CD4-positive, alpha-beta T cell treated with Interferon gamma for 1 hour (primary cell): ENCODE measurements at places on chromosomes 16 and 17.

DNA sequence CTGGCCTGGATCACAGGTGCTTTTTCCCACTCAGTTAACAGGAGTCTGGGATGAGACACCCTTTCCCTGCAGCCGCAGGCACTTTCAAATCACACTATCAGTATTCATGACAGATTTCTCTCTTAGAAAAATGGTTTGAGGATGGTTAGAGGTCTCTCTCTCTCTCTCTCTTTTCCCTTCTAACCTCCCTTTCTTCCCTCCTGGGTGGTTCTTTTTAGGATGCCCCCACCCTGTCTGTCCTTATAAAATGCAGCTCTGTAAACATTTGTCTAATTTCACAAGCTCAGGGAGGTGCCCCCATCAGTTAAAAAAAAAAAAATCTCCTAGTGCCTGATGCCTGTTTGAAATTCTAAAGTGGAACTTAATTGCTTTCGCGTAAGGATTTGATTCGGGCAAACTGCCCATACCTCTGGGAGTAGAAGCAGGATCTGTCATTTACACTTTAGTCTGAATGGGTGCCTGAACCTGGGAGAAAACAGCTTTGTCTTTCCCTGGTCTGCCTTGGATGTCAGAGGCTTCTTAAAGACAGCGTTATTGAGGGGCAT is 158.8 kb downstream of the CCDC182 start:
- no peak for DNase-seq

DNA sequence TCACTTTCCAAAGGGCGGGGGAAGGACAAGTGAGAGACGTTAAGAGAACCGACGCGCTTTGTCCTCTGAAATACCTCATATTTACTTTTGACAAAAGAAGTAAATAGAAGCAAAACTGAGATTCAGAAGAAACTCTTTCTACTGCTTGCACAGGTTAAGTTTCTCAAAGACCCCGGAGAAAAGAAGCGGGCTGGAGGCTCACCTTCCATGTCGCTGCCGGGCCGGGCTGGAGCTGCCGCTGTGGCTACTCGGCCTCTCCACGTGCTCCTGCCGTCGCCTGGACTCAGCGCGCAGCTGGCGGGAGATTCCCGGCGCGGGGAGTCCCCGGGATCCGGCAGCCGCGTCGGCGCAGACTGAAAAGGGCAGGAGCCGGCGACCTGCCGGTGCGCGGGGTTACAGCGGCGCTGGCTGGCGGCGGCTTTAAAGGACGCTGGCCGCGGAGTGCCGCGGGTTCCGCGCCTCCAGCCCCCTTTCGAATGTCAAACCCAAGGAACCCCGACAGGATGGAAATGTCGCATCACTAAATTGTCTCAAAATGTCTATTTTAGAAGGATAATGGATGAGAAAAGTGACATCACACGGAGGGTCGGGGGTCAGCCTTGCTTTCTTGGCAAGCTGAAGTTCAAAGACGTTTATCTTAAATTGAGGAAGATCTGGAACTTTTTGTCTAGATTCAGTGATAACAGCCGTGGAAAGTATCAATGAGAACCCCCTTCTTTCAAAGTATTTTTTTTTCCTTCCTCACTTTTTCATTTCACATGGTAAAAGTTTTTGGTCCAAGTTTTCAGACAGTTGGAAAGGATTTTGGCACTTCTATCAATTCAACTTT is at the start of gene IKZF3:
TSS of gene IKZF3 (minus strand) at position 395 of the 829 bp plus-strand sequence. CDS start at position 209, 186 bp downstream.
- peak; percentile 87 for DNase-seq

DNA sequence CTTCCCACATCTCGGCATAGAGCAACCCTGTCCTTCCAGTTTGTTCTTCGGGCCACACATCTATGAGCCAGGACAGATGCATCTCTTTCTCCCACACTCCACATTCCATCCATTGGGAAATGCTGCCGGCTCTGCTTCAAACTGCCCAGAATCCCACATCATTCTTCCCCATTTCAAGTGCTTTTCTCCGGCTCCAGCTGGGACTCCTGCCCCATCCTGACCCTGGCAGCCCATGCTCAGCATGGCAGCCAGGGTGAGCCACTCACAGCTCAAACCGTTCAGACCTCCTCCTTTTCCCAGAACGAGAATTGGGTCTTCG is 132.8 kb upstream of the SDK2 start:
- DNase-seq, result no peak

- DNase-seq, result no peak
These were observed 635 bp downstream of the WNK4 start for GRCh38 chr17:42780851-42781638.

DNA sequence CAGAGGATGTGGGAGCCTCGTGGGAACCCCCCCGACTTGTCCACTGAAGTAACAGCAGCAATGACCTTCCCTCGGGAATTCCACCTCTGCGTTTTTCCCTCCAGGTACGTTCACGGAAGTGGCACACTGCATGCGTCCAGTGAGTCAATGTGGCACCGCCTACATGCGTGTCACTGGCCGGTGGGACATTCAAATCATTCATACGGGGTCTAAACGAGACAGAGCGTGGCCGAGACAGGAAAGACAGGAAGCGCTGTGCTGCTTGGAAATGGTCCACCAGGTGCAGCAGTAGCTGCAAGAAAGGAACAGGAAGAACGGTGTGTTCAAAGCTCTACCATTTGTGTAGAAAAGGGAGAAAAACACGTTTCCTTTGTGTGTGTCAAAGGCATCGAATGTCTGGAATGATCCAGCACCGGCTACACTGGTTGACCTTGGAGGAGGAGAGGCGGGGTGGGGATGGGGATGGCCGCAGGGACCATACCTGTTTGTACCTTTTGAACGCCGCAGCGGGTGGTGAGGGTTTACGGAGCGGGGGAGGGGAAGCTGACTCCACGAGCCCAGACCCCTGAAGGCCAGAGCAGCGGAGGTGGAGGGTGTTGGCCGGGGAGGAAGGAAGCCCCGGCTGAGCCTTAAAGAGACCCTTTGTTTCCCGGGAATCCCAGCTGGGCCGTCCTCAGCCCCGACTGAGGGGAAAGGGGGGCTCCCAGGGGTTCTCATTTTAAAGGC is 1.7 kb upstream of the PGAP6 start:
- peak; percentile 27 for DNase-seq

GRCh38 chr17:28839221-28839620 is 3.4 kb downstream of the FAM222B start:
- DNase-seq, result no peak

DNA sequence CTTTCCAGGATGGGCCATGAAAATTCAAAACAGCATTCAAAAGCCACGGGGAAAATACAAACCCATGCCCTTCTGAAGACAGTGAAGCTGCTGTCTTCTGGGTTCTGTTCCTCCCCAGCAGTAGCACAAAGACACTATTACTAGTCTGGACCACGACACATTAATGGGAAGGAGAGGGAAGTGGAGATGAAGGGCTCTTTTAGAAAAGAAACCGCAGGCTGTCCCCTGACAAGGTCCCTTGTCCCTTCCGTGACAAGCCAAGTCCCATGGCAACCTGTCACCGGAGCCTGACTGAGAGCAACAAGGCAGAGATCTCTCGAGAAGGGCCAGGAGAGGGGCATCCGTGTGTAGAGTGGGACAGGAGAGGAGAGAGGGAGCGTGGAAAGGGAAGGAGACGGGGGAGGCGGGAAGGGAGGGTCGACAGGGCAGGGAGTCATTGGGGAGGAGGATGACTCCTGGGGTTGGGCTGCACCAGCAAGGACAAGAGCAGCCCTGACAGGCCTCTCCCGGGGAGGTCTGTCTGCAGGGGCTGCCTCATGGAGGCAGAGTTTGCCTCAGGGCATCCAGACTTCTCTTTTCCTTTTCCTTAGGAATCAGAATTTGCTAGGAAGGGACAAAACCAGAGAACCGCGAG is 436.2 kb downstream of the SLC39A11 start:
- DNase-seq, result no peak

DNA sequence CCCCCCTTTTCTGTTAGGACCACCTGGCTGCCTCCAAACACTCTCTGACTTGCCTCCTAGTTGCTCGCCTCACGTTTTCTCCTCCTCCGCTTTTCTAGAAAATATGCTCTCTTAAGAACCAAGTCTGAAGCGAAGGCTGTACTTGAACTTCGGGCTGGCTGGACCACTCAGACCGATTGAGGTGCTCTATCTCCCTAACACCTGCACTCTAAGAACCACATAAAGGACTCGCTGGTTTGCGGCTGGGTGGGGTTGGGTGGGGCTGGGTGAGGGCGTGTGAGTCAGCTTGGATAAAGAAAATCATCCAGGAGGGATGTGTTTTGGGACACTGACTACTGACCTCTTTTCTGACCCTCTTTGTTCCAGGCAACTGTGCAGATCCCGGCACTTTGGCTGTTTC is 22.9 kb upstream of the TMEM220 start:
- DNase-seq, result no peak

- DNase-seq, result no peak
These were observed 6.1 kb upstream of the G6PC1 start for GRCh38 chr17:42894283-42895184.

DNA sequence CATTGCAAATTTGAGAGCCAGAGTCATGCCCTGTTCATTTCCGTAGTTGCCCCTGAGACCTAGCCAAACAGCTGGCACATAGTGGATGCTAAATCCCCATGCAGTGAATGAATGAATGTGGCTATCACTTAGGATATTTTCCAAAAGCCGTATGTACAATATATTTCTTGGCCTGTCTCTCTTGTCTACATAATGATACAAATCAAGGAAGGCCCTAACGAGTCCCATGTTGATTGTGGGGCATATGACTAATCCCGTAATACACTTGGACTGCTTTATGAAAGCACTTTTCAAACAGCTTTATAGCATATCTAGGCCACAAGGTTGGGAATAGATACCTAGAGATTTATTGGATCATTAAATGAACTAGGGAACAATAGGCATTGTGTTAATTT is 478.0 kb downstream of the SLC39A11 start:
- DNase-seq, result no peak

- DNase-seq, result peak; percentile 60
These were observed 17.4 kb upstream of the C17orf107 start for GRCh38 chr17:4881761-4882555.

GRCh38 chr17:76992891-76993290 is 124.7 kb downstream of the MGAT5B start:
- no peak for DNase-seq

- no peak for DNase-seq
These were observed 99.5 kb downstream of the C16orf78 start for GRCh38 chr16:49473131-49473530.

- DNase-seq, result no peak
These were observed 6.7 kb downstream of the NDUFAF8 start for GRCh38 chr17:81245665-81246342.

DNA sequence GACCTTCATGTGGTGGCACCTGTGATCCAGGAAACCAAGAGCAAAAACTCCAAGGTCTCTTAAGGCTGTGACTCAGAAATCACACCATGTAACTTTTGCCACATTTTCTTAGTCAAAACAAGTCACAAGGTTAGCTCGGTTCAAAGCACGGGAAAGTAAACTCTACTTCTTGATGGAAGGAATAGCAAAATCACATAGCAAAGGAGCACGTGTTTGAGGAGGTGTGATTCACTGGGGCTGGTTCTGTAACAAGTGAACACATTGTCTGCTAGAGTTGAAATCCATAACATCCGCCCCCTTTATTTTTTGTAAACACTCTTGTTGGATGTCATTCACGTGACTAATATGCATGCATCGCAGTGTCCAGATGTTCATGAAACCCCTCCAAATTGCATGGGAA is 415.0 kb upstream of the MAF start:
- no peak for DNase-seq

DNA sequence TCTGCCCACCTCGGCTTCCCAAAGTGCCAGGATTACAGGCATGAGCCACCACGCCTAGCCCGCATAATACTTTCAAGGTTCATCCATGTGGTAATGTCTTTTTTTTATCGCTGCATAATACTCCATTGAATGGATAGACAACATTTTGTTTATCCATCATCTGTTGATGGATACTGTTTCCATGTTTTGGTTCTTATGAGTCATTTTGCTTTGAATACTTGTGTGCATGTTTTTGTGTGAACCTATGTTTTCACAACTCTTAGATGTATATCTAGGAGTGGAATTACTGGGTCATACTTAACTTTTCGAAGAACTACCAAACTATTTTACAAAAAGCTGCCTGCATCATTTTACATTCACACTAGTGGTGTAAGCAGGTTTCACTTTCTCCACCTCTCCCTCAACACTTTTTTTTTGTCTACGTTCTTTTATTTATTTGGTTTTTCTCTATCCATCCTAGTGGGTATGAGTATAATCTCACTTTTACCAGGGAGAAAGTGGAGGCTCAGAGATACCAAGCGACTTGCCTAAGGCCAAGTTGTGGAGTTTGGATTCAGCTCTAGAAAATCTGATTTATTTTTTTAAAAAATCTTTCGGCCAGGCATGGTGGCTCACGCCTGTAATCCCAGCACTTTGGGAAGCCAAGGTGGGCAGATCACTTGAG is 151.2 kb downstream of the CMIP start:
- DNase-seq, result no peak

GRCh38 chr17:46854948-46855347 is 3.6 kb downstream of the WNT9B start:
- DNase-seq, result no peak

- no peak for DNase-seq
These were observed 42.1 kb upstream of the DNAH17 start for GRCh38 chr17:78619334-78619733.

DNA sequence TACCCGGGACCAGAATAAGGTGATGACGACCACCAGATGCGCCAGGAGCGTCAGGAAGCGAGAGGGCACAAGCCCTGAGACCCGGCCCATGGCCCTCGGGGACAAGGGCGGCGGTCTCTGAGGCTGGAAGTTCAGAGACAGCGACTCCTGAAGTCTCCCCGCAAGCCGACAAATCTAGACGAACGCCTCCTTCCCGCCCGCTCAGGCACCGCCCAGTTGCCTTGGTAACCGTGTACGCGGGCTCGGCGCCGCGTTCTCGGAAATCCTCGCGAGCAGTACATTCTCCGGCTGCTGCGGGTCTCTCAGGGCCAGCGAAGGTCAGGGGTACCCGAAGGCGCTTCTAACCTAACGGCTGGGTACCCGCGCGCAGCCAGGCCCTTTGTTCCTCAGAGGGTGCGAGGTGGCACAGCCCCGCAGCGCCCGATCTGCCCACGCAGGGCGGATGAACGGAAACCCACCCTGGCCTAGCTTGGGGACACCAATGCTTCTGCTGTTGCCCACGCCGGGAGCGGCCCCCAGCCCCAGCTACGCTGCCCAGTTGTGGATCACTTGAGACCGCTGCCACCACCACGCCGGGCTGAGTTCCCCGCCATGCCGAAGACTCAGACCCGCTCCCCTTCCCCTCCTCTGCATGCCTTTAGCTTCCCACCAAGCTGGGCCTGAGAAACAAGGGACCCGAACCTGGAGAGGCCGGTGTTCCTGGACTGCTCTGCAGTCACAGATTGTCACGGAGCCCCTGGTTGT is at the start of gene TMEM107:
TSS of gene TMEM107 (minus strand) at position 184 of the 744 bp plus-strand sequence. CDS start at position 90, 94 bp downstream.
- DNase-seq, result peak; percentile 86

DNA sequence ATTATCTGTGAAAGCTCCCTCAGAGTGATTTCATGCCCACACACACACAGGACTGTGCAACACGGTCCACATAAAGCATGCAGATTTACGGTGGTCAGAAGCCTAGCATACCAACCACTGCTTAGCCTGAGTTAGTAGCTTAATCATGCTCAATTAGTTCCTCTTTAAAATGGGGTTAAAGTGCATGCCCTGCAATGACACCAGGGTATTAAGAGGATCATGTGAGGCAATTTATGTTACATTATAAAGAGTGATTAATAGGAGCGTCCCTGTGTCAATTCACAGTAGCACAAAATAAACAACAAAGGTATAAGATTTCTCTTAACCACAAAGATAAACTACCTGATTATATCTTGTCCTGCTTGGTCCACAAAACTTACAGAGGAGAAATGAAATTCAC is 39.8 kb downstream of the C17orf67 start:
- DNase-seq, result no peak

GRCh38 chr17:31931756-31932155 is 5.1 kb upstream of the SUZ12 start:
- DNase-seq, result no peak

GRCh38 chr17:3447625-3448024 is 14.0 kb upstream of the OR1E2 start:
- DNase-seq, result no peak

GRCh38 chr16:73064212-73064993 is 16.5 kb upstream of the ZFHX3 start:
- peak; percentile 45 for DNase-seq
